D341Med (cell line): ENCODE measurements at places on chromosomes 5 and 9.
A peak's percentile ranks its signal among the peaks of the same experiment; 100 is the strongest.

DNA sequence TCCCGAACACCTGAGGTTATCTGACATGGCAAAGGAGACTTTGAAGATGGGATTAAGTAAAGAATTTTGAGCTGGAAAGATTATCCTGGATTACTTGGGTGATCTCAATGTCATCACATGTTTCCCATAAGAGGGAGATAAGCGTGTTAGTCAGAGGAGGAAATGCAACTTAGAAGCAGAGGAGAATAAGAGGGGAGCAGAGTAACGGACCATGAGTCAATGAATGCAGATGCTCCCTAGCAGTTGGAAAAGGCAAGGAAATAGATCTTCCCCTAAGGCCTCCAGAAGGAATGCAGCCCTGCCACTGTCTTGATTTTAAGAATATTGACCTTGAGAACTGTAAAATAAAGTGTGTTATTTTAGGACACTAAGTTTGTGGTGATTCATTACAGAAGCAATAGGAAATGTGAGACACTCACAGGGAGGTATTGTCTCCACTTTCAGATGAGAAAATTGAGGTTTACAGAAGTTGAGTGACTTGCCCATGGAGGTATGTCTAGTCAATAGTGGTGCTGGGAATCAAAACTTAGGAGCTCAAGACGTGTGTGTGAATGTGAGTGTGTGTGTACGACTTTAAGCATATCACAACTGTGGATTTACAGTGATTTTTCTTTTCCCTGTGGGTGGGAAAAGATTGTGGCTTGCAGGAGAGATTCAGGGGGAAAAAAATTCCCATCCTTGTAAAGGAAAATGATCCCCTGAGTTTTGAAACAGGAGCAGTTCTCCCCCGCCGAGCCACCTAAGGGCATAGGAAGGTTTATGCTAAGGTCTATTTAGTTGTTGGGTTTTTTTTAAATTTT lies 125.3 kb downstream of the TRIM32 start:
- DNase-seq, result peak; percentile 30

GRCh38 chr5:151047814-151048425 lies 27.5 kb downstream of the GPX3 start:
- DNase-seq, result peak; percentile 76

DNA sequence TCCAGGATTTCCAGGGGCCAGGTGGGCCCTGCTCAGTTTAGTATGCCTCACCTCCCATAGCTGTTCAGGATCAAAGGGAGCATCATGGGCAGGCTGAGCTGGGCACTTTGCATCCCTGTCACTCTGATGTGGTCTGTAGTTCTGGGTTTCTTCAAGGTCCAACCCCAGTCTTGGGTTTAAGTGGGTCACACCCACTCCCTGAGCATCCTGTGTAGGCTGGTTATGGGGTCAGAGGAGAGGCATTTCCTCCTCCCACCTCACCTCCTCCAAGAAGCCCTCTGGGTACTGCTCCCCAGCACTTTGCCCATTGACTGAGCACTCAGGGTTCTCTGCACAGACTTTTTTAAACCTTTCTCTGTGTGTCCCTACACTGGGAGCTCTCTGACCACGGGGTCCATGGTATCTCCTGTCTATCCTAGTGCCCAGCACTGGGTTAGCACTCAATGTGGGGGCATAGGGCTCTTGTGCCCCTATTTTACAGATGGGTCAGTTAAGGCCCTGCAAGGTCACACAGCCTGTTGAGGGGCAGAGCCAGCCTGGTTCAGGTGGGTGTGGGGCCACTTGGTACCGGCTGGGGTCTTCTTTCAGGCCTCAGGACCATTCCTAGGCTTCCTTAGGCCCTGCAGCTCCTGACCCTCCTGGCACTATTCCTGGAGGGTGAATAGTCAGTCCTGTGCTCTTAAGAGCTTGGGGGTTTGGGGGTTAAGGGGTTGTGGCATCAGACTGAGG lies 19.0 kb downstream of the CXXC5 start:
- DNase-seq, result no peak

DNA sequence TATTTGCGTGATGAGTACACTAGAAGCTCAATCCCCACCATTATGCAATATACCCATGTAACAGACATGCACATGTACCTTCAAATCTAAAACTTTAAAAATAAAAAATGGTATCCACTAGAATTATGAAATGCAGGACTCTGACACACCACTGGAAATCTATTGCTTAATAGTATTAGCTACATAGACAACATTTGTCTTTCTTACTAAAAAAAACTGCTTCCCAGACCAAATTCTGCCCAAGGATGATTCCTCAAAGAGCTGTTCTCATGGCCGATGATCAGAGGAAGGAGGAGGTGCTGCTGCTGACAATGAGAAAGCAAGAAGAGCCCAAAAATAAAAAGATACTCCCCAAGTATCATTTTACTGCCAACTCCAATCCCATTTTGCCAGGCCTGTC lies 67.2 kb downstream of the TTC39B start:
- DNase-seq, result no peak

DNA sequence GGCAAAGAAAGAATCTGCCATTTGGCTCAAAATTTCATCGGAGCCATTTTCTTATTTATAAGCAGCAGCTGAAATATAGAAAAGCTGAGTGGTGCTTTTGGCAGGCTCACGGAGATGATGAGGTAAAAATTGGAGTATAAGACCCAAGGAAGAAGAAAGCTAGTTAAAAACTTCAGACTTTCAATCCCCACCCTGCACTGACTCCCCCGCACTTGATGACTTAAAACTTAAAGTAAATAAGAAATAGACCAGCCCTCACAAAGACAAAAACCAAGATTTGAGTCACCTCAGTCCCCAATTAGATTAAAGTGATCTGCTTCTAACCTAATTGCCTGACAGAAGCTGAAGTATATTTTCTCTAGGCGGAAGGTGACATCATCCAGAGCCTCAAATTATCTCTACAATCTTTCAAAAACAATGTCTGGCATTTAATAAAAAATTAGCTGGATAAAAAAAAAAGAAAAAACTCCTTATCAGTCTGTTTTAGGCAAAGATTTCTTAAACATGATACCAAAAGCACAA lies 124.0 kb upstream of the PJA2 start:
- DNase-seq, result no peak

DNA sequence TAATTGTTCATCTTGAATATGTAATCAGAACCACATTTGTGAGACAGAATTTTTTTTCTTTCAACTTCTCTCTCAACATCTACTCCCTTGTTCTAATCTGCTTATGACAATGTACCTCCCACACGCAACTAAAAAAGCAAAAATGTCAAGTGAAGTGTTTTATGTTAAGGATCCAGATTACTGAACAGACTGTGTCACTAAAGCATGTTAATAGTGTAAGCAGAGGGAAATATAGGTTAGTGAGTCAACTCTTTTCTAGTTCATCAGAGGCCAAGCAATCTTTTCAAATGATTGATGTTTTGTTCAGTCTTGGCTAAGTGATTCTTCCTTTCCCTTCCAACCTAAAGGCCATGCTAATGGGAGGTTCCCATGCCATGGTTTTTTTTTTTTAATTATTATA lies 34.7 kb upstream of the IDNK start:
- DNase-seq, result no peak
